HS-27A (cell line): ENCODE measurements at places on chromosomes 7 and 10.

DNA sequence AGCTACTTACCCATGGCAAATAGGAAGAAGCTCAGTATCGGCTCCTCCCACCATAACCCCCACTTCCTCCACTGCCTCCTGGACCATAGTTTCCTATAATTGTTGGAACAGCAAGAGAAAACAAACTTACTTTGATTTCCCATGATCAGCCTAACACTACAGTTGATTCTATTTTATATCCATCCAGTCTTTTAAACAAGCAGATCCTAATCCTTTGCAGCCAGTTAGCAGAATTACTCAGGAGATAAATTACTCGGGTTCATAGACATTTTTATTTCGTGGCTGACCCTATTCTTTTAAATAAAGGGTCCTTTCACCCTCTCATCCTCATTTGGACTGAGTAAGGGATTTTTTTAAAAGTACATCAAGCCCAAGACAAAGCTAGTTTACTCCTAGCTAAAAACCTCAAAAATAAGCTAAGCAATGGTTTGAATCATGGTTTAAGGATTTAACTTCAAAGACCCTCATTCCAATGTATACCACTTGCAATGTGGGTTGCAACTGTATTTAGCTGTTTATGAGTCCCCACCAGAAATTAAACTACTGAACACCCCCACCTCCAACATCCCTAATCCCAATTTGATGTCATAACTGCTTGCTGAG, 8.0 kb downstream of the HNRNPA2B1 start:
- no peak for DNase-seq

GRCh38 chr7:31258391-31258790, 82.1 kb downstream of the NEUROD6 start:
- DNase-seq: no peak

- DNase-seq: no peak
Observed at GRCh38 chr10:62155054-62155680, 113.5 kb downstream of the RTKN2 start.

GRCh38 chr10:96502561-96503282, 11.0 kb downstream of the TLL2 start:
- no peak for DNase-seq

DNA sequence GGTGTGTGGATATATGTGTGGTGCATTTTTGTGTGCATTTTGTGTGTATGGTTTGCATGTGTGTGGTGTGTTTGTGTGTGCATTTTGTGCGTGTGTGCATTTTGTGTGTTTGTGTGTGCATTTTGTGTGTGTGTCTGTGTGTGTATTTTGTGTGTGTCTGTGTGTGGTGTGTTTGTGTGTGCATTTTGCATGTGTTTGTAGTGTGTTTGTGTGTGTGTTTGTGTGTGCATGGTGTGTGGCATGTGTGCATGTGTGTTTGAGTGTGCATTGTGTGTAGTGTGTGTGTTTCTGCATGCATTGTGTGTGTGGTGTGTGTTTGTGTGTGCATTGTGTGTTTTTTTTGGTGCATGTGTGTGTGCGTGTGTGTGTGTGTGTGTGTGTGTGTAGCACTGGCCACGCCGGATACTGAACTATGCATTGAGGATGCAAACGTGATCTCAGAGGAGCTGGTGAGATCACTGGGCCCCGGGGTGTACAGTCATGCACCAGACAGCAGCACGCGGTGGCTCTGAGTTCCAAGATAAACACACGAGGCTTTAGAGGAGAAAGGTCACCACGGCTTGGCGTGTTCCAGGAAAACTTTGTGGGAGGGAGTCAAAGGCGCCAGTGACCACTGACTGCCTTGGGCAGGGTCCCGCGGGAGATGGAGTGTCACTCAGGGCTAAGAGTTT, 106.6 kb upstream of the SHH start:
- no peak for DNase-seq

GRCh38 chr7:142391191-142391992, 133.5 kb upstream of the PRSS58 start:
- DNase-seq: no peak

GRCh38 chr7:93707249-93707648, 132.7 kb upstream of the CALCR start:
- no peak for DNase-seq

- no peak for DNase-seq
Observed at GRCh38 chr10:112650588-112651030, 203.6 kb downstream of the VTI1A start.

DNA sequence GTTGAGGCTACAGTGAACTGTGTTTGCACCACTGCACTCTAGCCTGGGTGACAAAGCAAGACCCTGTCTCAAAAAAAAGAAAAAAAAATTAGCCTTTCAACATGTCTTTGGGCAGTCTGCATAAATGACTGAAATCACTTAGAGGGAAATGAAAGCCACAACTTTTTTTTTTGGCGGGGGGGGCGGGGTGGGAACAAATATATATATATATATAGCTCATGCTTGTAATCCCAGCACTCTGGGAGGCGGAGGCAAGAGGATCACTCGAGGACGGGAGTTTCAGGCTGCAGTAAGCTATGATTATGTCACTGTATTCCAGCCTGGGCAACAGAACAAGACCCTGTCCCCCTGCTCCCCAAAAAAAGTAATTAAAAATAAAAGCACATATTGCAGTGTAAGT, 23.4 kb upstream of the MICU1 start:
- DNase-seq: no peak

DNA sequence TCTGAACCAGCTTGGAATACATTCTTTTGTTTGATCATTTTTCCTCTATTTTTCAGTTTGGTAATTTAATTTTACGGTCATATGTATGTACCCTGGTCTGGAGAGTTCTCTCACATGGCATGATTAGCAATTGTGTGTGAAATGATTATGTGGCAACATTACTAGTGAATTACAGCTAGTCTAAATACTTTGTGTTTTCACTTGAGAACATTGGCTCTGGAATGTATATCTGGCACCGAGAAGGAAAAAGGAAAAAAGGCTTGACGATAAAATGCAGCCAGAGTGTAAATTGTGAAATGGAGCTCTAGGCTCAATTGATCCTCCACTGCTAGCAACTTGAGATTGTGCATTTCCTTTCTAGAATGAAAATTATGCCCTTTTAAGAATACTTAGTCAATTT, 397.2 kb downstream of the EXOC4 start:
- DNase-seq: no peak
